Stimulated activated memory B cell treated with anti-CD40 and anti-IgM and Interleukin-4, amounts not matched to agents 10 μg/mL and 1 μg/mL and 100 μg/mL, for 72 hours (primary cell): ENCODE measurements at places on chromosomes 4 and X.

- ATAC-seq = no peak
These were observed 69.4 kb upstream of the SORBS2 start for GRCh38 chr4:185881430-185881829.

DNA sequence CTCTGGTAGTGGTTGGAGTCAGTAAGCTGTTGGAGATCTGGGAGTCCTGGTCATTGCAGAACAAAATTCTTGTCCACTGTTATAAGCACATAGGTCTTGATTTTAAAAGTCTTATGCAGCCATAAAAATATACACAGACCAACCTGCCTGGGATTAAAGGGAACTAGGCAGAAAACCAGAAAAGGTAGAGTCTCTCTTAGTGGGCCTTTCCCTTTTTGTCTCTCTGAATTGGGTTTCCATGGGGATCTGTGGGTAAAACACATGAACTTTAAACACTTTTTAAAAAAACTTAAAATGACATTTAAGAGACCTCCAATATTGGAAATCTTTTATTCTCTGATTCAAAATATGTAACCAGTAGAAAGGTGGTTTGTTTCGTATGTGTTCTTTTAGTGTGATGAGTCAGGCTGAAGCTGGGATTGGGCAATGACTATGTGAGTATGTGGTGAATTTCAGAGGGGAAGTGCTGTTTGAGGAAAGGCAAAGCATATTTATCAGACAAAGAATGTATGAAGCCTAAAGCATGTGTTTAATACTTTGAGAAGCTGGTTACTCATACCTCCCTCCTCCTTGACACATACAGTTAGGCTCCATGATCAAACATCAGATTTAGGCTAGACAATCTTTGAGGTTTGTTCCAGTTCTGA lies 29.6 kb downstream of the SLC16A2 start:
- ATAC-seq = peak; percentile 66

DNA sequence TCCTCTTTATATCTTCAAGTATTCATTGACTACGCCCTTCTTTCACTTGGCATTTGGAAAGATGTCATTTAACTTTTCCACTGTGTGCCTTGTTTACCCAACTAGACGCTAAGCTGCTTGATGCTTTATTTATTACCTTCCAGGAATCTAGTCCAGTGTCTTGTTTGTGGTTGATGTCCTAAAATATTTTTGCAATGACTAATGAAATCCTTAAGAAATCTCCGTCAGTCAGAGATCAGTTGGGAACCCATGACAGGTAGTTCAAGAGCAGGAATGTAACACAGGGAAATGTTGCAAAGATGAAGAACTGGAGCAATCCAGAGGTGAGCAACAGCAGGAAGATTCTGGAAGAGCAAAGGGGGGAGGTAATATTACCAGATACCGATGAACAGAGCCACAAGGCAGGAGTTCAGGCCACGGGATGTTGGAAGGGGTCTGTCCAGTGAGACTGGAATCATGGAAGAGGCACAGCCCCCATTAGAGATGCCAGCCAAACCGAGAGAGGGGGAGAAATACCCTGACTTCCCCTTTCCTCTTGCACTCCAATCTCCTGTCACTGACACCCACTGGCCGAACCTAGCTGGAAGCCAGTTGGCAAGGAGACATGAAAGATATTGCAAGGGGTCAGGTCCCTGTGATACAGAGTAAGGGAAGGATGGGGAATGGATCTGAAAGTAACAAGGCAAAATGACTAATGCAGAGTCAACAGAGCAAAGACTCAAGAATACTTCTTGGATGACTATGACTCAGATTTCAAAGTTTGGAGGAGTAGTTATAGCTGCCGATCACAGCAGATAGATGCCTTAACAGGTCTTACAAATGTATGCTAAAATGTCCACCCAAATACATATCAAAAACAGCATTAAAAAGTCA lies 62.7 kb upstream of the PHKA2 start:
- no peak for ATAC-seq

DNA sequence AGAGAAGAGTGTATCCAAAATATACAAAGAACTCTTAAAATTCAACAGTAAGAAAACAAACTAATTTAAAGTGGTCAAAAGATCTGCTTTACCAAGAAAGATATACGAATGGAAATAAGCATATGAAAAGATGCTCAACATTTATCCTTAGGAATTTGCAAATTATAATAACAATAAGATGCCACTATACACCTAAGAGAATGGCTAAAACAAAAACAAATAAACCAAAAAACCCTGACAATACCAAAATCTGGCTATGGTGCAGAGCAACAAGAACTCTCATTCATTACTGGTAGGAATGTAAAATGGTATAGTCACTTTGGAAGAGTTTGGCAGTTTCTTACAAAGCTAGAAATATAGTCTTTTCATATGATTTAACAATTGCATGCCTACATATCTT lies 545.7 kb upstream of the AGA start:
- no peak for ATAC-seq

DNA sequence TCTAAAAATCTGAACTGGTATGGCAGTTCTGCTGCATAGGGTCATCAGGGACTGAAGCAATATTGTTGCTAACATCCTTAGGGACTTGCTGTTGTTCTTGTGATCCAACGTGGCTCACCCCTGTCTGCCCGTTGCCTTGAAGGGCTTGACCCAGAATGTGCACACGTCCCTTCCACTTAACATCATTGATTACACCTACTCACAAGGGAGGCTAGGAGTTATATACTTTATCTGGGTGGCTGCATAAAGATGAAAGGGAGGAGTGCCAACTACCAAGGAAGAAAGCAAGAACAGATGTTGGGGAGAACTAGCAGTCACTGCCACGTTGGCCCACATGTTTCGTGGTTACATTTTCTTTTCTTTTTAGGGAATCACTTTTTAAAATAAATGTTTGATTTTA lies 34.0 kb downstream of the SLC9A6 start:
- ATAC-seq = no peak

GRCh38 chr4:170497112-170497511 lies 407.4 kb upstream of the AADAT start:
- no peak for ATAC-seq
